ENCODE measurements at places on chromosomes 2 and 18.

DNA sequence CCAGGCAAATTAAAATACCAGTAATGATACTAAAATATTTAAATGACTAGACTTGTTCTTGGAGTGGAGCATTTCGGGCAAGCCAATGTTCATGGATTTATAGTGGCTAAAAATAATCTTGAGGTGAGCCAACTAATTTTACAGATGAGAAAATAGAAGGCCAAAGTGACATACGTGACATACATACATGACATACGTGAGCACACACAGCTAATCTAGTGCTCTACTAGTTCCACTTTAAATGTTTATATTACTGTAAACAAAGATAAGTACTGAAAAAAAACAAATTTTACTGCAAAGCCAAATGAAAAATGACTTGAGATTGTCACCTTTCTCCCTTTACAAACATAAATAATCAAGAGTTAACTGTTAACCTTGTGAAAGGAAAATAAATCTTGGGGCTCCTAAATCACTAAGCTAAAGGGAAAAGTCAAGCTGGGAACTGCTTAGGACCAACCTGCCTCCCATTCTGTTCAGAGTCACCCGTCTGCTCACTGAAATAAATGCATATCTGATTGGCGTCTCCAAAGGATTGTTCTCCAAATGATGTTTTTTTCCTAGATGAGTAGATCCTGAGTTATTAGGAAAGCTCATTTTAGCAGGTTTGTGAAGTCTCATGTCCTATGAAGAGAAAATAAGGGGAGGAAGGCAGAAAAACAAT is 96.7 kb downstream of the PMS1 start:
- DNase-seq = no peak

GRCh38 chr2:83972128-83972527 is 487.0 kb downstream of the SUCLG1 start:
- DNase-seq = no peak

DNA sequence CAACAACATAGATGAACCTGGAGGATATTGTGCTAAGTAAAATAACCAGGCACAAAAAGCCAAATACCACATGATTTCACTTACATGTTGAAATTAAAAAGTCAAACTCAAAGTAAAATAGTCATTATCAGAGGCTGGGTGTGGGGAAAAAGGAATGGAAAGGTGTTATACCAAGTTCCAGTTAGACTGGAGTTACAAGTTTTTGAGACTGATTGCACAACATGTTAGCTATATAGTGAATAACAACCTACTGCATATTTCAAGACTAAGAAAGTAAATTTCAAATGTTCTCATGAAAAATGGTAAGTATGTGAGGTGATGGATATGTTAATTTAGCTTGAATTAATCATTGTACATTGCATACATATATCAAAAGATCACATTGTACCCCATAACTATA is 116.8 kb upstream of the HNMT start:
- no peak for DNase-seq

DNA sequence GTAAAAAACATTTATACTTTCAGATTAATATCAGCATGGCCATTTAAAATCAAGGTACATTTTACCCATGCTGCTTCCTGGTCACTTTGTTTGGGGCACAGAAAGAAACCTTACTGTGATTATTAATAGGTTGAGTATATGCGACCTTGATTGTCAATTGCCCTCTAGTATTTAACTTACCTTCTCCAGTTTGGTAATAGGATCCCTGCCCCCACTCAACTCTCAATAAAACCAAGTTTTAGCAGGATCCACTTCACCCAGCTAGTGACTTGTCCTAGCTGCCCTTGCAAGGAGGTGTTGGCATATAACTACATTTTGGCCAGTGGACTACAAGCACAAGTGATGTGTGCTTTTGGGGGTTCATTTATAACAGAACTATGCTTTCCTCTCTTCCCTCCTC is 34.3 kb downstream of the FANCL start:
- no peak for DNase-seq

DNA sequence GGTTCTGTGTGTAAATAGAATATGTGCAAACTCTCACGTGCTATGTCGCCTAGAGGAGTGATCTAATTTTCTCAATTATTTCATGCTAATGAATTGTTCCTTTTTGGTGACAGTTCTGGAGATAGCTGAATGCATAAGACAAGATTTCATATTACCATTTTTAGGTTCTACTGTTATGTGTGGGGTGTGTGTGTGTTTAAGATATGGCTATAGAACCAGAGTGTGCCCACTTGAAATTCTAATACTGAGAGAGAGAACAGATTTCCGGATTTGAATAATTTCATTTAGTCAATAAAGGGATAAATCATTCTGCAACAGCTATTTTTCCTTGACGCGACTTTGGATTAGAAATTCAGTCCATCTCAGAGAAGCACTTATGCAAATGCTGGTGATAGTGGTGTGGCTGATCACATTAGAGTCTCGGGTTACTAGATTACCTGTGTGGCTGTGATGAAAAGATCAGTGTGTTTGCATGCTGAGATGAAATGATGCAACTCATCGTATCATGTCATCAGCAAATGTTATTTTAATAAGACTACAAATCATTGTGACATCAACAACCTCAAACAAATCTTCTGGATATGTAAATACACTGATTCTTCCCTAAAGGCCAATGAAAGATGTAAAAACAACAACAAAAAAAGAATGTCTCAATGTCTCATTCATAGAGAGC is 415.9 kb downstream of the EPHA4 start:
- DNase-seq = no peak

GRCh38 chr2:11701206-11701605 is 31.2 kb upstream of the NTSR2 start:
- no peak for DNase-seq

DNA sequence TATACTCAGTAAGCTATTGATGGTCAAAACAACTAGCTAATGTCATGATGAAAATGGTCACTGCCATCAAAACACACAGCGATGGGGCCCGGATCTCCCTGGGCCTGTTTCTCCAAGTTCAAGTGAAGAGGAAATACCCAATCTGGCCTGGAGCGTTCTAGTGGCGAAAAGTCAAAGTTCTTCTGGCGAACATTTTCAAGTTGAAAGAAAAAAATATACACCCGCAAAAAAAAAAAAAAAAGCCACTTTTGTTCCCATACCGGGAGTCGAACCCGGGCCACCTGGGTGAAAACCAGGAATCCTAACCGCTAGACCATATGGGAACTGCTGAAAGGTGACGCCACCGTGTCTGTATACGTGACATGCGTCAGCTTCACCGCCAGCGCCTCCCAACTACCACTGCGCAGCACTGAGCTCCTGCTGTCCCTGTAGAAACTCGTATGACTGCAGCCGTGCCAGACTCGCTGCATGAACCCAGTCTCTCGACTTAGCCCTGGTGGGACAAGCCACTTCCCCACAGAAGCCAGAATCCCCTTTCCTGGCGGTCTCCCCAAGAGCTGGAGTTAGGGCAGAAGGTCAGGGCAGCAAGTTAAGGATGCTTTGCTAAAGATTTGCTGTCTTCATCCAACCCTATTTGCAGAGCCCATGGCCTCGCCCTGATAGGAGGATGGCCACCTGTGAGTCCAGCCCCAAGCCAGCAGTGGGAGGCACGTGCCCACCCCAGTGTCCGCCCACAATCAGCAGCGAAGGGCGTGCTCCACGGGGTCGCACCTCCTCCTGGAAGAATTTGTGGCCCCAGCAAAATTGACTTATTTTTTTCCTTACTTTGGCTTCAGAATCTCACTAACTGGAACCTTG is 5.6 kb upstream of the IMP4 start:
- peak; percentile 85 for DNase-seq

GRCh38 chr18:23583071-23583865 is 3.0 kb downstream of the NPC1 start:
- DNase-seq = no peak

GRCh38 chr2:11500702-11501303 is 33.0 kb upstream of the GREB1 start:
- no peak for DNase-seq

DNA sequence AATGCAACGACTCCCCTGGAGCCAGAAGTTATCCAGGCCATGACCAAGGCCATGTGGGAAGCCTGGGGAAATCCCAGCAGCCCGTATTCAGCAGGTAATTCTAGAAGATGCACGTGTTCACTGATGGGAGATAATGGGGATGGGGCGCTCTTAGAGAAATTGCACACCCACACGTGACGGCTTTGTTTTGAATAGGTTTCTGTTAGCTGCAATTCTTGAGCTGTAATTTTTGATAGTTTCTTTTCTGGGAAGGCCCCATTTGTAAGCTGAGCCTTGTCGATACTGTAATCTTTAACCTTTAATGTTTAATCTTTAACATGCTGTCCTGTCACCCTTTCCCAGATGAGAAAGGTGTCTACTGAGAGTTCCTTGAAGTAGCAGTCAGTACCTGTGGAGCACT is 3.6 kb downstream of the SCLY start:
- no peak for DNase-seq

DNA sequence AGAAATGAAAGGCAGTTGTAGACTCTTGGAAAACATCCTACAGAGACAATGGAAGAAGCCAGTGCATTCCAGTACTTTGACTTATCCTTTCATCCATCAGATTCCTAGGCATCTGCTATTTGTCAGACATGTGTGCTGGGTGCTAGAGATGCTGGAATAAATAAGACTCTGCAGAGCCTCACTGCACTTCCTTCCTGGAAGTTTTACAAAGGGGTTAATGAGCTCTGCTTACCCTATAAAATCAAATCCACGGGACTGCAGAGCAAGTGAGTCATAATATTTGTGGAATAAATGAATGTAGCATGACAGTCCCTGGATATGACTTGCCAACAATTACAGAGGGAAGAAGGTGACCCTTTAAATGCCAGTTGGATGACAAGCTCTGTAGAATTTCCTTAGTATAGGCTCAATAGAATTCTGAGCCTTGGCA is 52.7 kb upstream of the NPAS2 start:
- no peak for DNase-seq

- DNase-seq = no peak
Observed at GRCh38 chr2:223044092-223044836, 7.7 kb upstream of the KCNE4 start.

- DNase-seq = no peak
Observed at GRCh38 chr2:9594366-9595054, 36.3 kb downstream of the YWHAQ start.

DNA sequence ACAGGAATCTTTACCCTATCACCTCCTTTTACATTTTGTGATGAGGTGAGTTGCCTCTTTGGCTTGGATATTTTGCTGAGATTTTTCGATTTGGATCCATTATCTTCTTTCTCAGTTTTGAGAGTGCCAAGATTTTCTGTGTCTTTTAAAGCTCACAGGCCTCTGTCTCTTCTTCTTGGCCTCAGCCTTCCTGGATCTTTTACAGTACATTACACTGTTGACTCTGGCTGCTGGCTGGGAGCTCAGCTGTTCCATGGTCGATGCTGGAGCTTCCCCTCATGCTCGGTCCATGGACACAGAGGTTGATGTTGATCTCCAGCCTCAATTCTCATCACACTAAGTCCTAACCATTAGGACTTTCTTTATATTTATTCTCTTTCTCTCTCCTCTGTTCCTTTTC is 332.8 kb upstream of the UBE2E3 start:
- no peak for DNase-seq

- no peak for DNase-seq
Observed at GRCh38 chr18:76502551-76502950, 7.5 kb upstream of the ZNF516 start.

DNA sequence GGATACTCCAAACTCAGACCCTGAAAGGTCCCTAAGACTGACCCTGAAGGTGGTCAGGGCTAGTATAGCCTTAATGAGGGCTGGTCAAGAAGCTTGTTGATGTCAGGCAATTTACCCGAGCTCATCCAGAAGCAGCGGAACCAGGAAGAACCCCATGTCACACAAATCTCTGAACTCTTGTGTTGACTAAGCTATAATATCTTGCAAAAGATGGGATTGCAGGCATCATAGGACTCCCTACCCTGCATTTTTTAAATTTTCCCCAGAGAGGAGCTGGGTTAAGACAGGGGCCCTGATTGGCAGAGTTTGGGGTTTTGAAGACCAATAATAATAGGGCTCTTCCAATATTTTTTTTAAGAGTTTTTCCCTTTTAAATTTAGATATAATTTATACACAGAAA is 2.0 kb upstream of the PLEKHB2 start:
- DNase-seq = no peak

DNA sequence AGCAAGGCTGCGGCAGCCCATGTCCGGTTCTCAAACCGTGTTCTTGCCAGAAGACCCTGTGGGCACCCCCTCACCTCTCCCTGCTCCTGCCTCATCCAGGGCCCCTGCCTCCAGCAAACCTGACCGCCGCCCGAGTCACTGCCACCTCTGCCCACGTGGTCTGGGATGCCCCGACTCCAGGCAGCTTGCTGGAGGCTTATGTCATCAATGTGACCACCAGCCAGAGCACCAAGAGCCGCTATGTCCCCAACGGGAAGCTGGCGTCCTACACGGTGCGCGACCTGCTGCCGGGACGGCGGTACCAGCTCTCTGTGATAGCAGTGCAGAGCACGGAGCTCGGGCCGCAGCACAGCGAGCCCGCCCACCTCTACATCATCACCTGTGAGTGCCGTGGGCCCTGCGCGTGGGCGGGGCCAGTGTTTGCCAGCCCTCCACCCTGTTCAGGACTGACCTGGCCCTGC is 32.2 kb downstream of the MTERF4 start:
- no peak for DNase-seq

- no peak for DNase-seq
Observed at GRCh38 chr2:109020217-109020637, 31.2 kb upstream of the EDAR start.

DNA sequence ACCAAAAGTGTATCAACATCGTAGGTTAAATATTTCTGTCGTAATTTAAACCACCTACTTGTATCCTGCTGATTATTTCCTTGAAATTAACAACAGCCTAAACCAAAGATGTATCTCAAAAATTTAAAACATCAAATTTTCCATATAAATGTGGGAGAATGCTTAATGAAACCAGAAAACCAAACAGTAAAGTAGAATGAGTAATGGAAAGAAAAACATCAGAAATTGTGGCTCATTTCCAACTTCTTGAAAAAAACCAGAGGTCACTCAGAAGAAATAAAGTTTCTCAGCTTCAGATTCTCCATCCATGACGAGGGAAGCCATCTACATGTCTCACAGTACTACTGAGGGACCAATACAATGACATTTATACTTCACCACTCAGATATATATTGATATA is 296.5 kb downstream of the NOL4 start:
- no peak for DNase-seq

- DNase-seq = no peak
Observed at GRCh38 chr2:9712263-9712662, 81.5 kb upstream of the YWHAQ start.

GRCh38 chr2:42198466-42198865 is 29.3 kb downstream of the EML4 start:
- DNase-seq = no peak
